ENCODE measurements at places on chromosomes 2 and 18. TPM values are rescaled to one million over a fixed set of nuclear protein-coding genes. Genes with fewer than 3 reads are reported as not detected.

- H3K27ac ChIP-seq, result no peak overlapping the region
- H3K4me1 ChIP-seq, result no peaks in the 10 kb centered on the region
- no peaks in the 10 kb centered on the region for H3K36me3 ChIP-seq
- H3K27me3 ChIP-seq, result peaks cover 18% of the 10 kb centered on the region
- no peak for DNase-seq
Measured at GRCh38 chr2:206418968-206419367, 24.4 kb upstream of the ADAM23 start.

DNA sequence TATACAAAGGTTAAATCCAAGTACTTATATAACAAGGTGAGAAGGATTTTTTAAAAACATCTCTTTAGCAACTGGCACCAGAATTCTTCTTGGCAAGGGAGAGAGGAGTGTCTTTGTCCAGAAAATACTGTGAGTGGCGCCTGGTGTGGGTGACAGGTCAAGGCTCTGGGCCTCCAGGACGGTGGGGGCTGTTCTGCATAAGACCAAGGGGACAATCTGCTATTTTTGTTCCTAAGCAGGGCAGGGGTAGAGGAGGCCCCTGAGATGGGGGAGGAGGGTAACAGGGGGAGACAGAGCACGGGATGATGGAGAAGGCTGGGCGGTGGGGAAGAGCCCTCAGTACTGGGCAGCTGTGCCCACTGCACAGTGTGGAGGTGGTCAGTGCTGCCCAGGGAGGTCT lies 51.6 kb upstream of the TAF1B start:
- no peaks in the 10 kb centered on the region for H3K27me3 ChIP-seq
- H3K4me3 ChIP-seq, result no peak overlapping the region
- H3K36me3 ChIP-seq, result no peaks in the 10 kb centered on the region

Gene VWA3B
- 0.43 TPM for total RNA-seq

GRCh38 chr18:34965108-34965507 lies 76.1 kb upstream of the MAPRE2 start:
- no peak overlapping the region for H3K4me3 ChIP-seq
- no peak for DNase-seq
- H3K27ac ChIP-seq, result no peak overlapping the region
- no peaks in the 10 kb centered on the region for H3K36me3 ChIP-seq
- H3K27me3 ChIP-seq, result peaks cover 4% of the 10 kb centered on the region

DNA sequence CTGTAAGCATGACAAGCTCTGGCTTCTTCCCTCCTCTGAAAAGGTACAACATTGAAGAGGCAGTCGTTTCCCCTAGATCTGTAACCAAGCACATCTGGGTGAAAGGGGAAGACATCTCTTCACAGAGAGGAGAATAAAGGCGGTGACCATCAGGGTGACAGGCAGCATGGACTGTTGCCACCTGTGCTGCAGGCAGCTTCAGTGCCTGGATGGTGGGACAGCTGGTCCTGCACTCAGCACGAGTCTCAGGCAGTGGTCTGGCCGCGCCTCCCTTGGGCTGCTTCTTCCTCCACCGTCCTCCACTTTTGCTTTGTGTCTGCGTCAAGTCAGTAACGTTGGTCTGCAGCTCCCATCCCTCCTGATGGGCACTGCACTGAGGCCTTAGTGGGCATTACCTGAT lies 264.4 kb downstream of the NEDD4L start:
- H3K4me1 ChIP-seq, result peaks cover 54% of the 10 kb centered on the region
- no peak for DNase-seq
- H3K4me3 ChIP-seq, result no peak overlapping the region

DNA sequence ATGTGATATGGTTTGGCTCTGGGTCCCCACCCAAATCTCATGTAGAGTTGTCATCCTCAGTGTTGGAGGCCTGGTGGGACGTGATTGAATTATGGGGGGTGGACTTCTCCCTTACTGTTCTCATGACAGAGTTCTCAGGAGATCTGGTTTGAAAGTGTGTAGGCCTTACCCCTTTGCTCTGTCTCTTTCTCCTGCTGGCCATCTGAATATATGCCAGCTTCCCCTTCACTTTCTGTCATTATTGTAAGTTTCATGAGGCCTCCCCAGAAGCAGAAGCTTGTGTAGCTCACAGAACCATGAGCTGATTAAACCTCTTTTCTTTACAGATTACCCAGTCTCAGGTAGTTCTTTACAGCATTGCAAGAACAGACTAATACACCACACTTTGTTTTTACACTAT lies 222.3 kb downstream of the DOK6 start:
- no peak overlapping the region for H3K27ac ChIP-seq
- no peaks in the 10 kb centered on the region for H3K36me3 ChIP-seq
- H3K4me1 ChIP-seq, result no peaks in the 10 kb centered on the region
- H3K4me3 ChIP-seq, result no peak overlapping the region
- no peak for DNase-seq

- H3K4me1 ChIP-seq, result no peaks in the 10 kb centered on the region
- no peak for DNase-seq
- no peaks in the 10 kb centered on the region for H3K36me3 ChIP-seq
- no peak overlapping the region for H3K4me3 ChIP-seq
Measured at GRCh38 chr2:202152104-202152715, 79.2 kb downstream of the KIAA2012 start.

DNA sequence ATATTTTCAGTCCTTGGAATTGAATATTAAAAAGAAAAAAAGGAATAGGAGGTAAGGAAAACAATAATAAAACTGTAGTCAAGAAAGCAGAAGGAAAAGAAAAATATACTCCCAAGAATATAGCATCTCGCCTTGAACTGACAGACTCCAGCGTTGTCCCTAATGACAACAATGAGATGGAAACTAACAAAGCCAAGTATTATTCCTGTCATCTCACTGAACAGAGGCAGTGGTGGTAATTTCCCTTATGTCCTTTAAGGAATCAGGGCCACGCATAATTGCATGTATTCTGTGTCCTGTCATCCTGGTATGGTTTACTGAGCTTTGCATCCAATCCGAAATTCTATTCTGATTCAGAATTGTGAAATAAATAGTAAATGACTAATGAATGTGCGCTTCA lies 158.9 kb downstream of the LRRTM4 start:
- H3K4me3 ChIP-seq, result no peak overlapping the region
- H3K27me3 ChIP-seq, result no peaks in the 10 kb centered on the region
- H3K27ac ChIP-seq, result no peak overlapping the region
- no peak for DNase-seq
- H3K4me1 ChIP-seq, result no peaks in the 10 kb centered on the region
- no peaks in the 10 kb centered on the region for H3K36me3 ChIP-seq

Gene AGAP1
- 0.95 TPM for total RNA-seq

DNA sequence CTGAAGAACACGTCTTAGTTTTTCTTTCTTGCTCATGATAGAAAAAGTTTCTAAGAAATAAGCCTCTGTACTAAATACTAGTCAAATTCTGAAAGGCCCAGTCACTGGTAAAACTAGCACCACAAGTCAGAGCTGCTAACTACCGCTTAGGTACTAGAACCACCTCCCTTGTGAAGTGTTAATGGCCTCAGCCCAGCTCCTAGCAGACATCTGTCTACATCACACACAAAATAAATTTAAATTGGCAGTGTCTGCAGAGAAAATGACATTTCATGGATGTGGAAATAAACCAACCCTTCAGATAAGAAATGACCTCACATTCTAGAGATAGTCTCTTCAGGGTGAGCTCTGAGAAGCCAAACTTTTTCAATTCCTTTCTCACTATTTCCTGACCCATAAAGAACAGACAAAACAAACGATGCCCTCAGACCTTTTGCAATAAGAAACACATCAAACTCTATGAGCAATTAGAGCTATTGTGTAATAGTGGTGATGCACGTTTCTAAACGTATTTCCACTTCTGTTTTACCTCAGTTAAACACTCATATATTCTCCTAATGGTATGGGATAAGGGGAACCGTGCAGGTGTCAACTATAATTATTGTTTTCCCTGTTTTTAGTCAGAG lies 70.3 kb upstream of the DSG1 start:
- H3K4me3 ChIP-seq, result no peak overlapping the region
- H3K36me3 ChIP-seq, result no peaks in the 10 kb centered on the region
- no peaks in the 10 kb centered on the region for H3K4me1 ChIP-seq
- no peaks in the 10 kb centered on the region for H3K27me3 ChIP-seq
- no peak overlapping the region for H3K27ac ChIP-seq

Gene CCDC85A
- total RNA-seq, result not detected

DNA sequence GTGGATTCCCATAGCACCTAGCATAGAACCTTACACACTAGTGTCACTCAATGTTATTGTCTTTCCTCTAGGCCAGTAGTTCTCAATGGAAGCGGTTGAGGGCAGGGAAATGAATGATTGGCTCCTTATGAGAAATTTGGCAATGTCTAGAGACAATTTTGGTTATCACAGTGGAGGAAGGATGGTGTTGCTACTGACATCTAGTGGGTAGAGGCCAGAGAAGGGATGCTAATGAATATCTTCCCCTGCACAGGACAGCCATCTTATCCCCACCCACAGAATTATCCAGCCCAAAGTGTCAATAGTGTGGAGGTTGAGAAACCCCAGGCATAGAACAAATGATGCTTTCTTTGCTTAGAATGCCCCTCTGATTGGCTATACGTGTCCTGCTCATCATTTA lies 15.8 kb downstream of the C18orf63 start:
- no peak overlapping the region for H3K27ac ChIP-seq
- DNase-seq, result no peak
- peaks cover 6% of the 10 kb centered on the region for H3K27me3 ChIP-seq
- H3K4me1 ChIP-seq, result no peaks in the 10 kb centered on the region
- H3K36me3 ChIP-seq, result no peaks in the 10 kb centered on the region
- no peak overlapping the region for H3K4me3 ChIP-seq

- no peak overlapping the region for H3K27ac ChIP-seq
- no peaks in the 10 kb centered on the region for H3K36me3 ChIP-seq
- H3K4me3 ChIP-seq, result no peak overlapping the region
- H3K4me1 ChIP-seq, result no peaks in the 10 kb centered on the region
- H3K27me3 ChIP-seq, result no peaks in the 10 kb centered on the region
Measured at GRCh38 chr18:77967071-77967470, 717.4 kb downstream of the GALR1 start.
